Posterior cingulate gyrus (tissue), 11 donors: ENCODE measurements at places on chromosomes 5 and 9.

DNA sequence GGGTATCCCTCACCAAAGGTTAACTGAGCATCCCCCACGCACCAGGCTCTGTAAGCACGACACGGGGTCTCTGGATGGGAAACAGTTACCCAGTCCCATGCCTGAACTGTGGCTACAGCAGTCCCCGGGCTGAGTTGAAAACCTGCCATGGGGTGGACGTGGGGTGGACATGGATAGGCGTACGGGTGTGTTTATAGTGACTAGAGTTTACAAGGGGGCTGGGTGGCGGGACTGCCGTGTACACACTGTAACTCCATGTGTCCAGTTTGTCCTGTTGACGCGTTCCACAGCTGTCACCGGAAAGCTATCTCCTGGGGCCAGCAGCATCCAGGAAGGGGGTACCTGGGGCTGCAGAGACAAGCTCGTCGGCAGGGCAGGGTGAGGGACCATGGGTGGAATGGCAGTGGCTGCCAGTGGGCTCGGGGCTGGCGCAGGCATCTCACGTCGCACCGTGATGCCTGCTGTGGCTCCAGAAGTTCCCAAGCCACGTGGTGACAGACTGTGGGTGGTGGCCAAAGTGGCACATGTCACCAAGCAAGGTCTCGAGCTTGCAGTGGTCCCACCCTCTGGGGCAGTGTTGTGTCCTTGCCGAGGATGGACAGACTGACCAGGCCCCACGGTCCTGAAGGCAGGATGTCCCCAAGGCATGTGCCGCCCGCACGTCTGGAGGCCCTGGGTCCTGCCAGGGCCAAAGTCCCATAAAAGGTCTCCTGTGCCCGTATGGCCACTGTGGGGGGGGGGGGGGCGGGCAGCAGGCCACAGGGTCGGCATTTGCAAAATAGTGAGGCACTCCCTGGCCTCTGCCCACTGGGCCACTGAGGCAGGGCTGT lies 29.3 kb upstream of the RNF130 start:
- DNase-seq = no peak

GRCh38 chr9:120894321-120895148 lies 17.5 kb upstream of the PHF19 start:
- no peak for DNase-seq

- DNase-seq = peak; percentile 74
Observed at GRCh38 chr9:83199240-83199639, 136.3 kb upstream of the RASEF start.

DNA sequence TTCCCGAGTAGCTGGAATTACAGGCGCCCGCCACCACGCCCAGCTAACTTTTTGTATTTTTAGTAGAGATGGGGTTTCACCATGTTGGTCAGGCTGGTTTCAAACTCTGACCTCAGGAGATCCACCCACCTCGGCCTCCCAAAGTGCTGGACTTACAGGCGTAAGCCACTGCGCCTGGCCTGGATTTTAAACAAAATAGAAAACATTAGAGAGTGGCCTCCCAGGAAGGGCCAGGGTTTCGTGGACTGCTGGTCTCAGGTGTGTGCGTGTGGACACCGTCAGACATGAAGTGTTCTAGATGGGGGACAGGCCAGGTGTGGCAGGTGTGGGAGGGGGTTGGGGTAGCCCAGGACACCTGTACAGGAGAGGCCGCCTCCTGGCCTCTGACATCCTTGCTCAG lies 7.0 kb upstream of the GBGT1 start:
- DNase-seq = no peak

DNA sequence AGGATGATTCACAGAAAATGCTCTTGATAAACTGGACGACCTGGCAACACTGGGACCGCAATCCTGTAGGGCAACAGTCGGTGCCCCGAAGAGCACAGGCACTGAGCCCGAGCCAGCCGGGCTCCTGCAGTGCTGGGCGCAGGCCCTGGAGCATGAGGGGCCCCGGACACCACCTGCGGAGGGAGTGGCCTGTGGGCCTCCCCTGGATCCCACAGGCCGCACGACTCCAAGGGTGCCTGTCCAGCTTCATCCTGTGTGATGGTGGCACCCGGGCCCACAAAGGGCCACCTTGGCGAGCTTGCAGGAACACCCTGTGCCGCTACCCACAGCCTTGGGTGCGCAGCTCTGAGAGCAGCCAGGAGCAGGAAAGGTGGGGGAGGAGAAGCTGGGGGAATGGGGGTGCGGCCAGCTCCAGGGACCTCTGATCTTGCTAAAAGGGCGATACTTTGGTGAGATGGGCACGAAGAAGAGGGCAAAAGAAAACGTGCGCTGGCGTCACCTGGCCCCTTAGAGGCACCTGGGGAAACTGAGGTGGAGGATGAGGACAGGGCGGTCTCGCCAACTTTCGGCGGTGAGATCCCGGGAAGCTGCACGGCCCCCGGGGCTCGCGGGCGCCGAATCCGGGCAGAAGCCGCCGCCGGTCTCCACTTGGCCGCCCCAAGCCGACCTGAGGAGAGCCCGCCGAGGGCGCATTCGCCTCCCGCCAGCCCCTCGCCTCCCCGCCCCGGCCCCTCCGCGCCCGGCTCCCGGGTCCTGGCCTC lies 722 bp downstream of the TBC1D9B start:
- no peak for DNase-seq

- DNase-seq = no peak
Observed at GRCh38 chr9:37859043-37859442, 44.9 kb downstream of the SLC25A51 start.

DNA sequence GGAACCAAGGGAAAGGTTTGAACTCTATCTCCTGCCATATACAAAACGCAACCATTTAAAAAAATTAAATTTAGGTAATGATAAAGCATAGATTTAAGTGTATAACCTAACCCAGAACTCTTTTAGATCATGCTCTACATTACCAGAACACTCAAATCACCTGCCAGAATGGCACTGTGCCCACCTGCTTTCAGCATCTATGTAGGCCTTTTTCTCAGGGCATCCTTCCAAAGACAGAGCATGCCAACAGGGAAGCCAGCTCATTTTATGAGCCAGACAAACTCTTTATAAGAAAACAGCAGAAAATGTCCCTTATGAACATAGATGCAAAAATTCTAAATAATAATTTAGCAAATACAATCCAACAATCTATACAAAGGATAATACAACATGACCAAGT lies 47.9 kb upstream of the SMAD5 start:
- DNase-seq = no peak

- peak; percentile 93 for DNase-seq
Observed at GRCh38 chr5:65721050-65721719, 724 bp downstream of the SGTB start.

GRCh38 chr9:133475292-133476012 lies 3.4 kb downstream of the SLC2A6 start:
- DNase-seq = no peak

GRCh38 chr5:96662725-96663518 lies 746 bp downstream of the CAST start:
- peak; percentile 97 for DNase-seq

- no peak for DNase-seq
Observed at GRCh38 chr5:33726422-33727165, 165.2 kb downstream of the ADAMTS12 start.

GRCh38 chr5:124998520-124998919 lies 252.1 kb upstream of the ZNF608 start:
- no peak for DNase-seq

DNA sequence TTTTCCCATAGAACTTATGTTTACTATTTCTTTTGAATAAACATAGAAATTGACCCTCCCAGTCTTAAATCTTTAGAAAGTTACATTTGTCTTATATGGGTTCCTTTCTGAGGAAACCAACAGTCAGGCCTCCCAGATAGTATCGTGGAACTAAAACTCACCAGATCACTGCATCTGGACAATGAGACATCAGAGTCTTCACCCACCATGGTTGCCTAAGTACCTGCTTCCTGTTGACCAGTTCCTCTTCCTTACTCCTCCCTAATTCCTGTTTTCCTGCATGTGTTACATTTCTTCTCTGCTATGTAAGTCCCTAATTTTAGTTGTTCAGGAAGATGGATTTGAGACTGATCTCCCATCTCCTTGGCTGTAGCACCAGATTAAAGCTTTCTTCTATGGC lies 462.2 kb downstream of the DIRAS2 start:
- no peak for DNase-seq

GRCh38 chr5:170262061-170263045 lies 29.6 kb downstream of the C5orf58 start:
- no peak for DNase-seq
